Fibroblast of skin of left biceps (primary cell): ENCODE measurements at places on chromosomes 1 and 21.

DNA sequence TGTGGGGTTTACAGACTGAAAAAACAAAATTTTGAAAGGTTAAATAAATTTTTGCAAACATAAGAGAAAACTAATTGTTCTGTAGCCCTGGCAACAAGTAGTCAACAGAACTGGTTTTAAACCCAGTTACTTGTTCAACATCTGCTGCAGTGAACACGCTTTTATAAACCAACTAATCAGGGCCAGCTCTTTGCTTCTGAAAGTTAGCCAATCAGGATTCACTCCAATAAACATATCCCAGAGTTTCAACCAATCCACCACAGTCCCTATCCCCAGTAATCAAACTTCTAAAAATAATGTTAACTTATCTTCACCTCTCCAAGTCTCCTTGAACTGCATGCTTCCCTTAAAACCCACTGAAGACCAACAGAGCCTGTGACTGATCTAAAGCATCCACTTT is 306.6 kb downstream of the CTH start:
- no peak for DNase-seq

- DNase-seq, result no peak
Observed at GRCh38 chr1:39360731-39361130, 130.7 kb upstream of the BMP8A start.

GRCh38 chr1:47593598-47594285 is 155.9 kb downstream of the FOXD2 start:
- no peak for DNase-seq

GRCh38 chr1:119358636-119359035 is 9.9 kb upstream of the HAO2 start:
- DNase-seq, result no peak

DNA sequence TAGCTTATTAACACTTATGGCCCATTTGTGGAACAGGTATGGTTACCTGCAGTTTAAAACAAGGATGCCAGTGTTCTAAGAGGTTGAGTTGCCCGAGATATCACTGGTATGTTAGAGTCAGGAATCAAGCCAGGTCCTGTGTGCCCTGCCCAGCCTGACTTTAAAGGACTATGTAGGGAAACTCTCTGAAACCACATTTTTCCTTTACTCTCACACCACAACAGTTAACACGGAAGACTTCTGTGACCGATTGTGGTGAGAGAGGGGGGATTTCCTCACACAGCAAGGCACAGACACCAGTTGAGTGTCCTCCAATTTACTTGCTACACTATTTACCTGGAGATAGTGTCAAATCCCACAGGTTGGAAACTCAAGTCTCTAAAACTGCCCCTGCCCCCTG is 47.8 kb downstream of the UCK2 start:
- DNase-seq, result no peak
